Natural killer cell (primary cell): ENCODE measurements at places on chromosomes 7 and 10. TPM values are rescaled to one million over a fixed set of nuclear protein-coding genes. Genes with fewer than 3 reads are reported as not detected.

Gene PDE1C
- not detected for total RNA-seq

Gene CALCR
- total RNA-seq: not detected

Gene FAM180A
- total RNA-seq: not detected

Gene HGF
- total RNA-seq: 0.43 TPM

Gene VPS41
- 81.8 TPM for total RNA-seq

Gene NEUROG3
- not detected for total RNA-seq

GRCh38 chr7:80411621-80412020 is 100.2 kb downstream of the GNAT3 start:
- DNase-seq: no peak

DNA sequence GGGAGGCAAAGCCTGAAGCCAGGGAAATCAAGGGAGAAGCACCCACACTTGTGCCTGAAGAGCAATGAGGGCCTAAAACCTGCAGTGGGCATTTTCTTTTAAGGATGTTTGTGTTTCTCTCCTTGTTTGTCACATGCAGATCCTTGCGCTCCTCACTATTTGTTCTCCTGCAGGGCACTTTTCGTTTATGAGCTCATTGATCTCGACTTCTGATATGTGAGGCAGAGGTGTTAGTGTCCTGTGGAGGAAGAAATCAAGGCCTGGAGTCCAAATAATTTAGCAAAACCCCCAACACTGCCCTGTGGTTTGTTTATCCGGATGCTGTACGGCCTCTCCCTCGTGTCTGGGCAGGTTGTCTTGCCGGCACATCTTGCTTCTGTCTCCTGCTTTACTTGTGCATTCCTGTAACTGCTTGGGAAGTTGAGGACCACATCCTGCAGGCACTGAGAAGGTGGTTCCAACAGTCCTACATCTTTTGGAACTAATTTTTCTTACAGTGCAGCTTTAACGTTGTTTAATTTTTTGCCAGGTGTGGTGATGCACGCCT is 13.7 kb downstream of the UBE3C start:
- no peak for DNase-seq

DNA sequence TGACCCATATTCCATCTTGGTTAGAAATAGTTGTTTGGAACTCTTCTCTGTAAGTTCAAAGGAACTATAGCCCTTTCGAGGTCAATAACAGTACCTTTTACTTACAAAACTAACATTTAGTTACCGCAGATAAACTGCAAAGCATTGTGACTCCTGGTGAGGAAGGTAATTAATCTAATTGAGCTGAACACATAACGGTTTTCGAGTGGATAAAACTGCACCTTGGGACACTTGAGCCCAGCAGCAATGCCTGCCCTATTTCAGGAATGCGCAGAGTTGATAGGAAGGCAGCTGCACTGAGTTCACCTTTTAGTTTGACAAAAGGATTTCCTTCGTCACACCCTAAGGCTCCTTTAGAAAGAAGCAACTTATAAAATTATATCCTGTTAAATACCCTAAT is 75.4 kb downstream of the JAZF1 start:
- no peak for DNase-seq

DNA sequence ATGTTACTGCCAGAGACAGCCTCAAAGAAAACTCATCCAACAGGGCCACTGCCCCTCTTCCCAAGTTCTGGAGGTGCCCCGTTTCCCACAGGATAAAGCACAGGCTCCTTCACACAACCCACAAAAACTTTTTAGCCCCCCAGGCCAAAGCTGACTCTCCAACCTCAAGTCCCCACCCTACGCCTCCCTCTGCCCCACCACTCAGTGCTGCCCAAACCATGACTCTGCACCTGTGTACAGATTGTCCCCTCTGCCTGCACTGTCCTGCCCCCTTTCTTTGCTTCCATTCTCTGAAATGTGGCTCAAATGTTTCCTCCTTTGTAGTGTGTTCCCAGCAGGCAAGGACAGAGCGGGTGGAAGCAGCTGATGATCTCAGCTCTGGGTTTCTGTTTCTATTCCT is 284.0 kb downstream of the GRID1 start:
- no peak for DNase-seq

DNA sequence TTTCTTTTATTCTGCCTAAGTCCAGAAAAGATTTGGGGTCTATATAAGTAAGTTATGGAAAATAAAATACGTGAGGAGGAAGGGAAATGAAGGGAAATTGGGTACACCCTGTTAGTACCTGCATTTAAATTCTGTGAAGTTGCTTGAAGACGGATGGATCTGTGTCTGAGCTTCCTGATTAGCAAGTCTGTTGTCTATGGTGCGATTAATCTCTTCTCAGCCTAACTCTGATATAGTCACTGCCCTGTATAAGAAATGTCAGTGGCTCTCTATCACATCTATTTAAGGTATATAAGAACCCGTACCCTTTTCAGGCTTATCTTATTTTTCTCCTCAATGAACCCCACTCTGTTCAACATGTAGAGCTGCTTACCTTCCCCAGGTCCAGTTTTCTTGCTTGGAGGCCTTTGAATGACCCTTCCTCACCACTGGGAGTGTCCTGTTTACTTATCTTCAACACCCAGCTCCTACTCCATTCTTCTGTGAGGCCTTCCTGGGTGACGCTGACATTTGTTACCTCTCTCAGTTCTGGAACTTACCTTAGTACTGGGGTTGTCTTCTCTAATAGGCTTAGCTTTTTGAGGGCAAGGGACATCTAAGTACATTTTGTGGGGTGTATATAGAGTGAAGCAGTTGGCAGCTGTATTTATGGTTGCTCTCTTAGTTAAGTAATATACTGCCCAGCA is 149.6 kb upstream of the PRPS1L1 start:
- DNase-seq: no peak

GRCh38 chr7:7745966-7746365 is 27.6 kb upstream of the RPA3 start:
- DNase-seq: no peak

DNA sequence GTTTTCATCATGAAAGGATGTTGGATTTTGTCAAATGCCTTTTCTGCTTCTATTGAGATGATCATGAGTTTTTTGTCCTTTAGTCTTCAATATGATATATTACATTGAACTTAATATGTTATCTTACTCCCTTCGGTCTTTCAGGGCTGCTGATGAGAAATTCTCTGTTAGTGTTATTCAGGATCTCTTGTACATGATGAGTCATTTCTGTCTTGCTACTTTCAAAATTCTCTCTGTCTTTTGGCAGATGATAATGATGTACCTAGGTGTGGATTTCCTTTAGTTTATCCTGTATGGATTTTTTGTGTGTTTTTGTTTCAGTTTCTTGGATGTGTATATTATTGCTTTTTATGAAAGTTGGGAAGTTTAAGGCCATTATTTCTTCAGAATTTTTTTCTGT is 320.9 kb upstream of the NPSR1 start:
- DNase-seq: no peak

DNA sequence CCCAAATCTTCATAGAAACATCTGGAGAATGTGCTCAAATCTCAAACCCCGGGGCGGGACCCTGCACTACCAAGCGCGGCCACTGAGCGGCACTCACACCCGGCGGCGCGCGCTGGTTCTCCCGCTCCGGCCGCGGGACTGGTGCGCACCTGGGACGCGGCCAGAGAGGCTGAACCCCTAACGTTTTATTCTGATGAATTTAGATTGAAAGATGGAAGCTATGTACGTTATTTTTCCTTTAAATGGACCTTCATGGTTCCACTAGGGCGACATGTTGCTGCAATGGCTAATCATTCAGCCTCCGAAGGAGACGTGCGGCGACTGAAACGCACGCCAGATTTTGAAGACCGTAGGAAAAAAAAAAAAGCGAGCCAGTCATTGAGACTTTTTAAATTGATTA is 107.0 kb upstream of the INSIG1 start:
- peak; percentile 70 for DNase-seq

GRCh38 chr7:140595468-140596092 is 45.0 kb downstream of the DENND2A start:
- no peak for DNase-seq
